CMK (cell line): ENCODE measurements at places on chromosomes 2 and 18.

DNA sequence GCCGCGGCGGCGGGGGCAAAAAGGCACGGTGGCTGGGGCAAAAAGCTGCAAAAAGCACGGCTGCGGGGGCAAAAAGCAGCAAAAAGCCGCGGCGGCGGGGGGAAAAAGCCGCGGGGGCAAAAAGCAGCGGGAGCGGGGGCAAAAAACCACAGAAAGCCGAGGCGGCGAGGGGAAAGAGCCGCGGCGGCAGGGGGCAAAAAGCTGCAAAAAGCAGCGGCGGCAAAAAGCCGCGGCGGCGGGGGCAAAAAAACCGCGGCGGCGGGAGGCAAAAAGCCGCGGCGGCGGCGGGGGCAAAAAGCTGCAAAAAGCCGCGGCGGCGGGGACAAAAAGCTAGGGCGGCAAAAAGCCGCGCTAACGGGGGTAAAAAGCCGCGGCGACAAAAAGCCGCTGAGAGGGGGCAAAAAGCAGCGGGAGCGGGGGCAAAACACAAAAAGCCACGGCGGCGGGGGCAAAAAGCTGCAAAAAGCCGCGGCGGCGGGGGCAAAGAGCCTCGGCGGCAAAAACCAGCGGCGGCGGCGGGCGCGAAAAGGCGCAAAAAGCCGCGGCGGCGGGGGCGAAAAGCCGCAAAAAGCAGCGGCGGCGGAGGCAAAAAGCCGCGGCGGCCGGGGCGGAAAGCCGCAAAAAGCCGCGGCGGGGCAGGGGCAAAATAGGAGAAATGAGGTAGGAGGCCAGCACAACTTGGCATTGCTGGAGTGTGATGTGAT, 123.4 kb downstream of the ANKRD30BL start:
- DNase-seq = no peak

DNA sequence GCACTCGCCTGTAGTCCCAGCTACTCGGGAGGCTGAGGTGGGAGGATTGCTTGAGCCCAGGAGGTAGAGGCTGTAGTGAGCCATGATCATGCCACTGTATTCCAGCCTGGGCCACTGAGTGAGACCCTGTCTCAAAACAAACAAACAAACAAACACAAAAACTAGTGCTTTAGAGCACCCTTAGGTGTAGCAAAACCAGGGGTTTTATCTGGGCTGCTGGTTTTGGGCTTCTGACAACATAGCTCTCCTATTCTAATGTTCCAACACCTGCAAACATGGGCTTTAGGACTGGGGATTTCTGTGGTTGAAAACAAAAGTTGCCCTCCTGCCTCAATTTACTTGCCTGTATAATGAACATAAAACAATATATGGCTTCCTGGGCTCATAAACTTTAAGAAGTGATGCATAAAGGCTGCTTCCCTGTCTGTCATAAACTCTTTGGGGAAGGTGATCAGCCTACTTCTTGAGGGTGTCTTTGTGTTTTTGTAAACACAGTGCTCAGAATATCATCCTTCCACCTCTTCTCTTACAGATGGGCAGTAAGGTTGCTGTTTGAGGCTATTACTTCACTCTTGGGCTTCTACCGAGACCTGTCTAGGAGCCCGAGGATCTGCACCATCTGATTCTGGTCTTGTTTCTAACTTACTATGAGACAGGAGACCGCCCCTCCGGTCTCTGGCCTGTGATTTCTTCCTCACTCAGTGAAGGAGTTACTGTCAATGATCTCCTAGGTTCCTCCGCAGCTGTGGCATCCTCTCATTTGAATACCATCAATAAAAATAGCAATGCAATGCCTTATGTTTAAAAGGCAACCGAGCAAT, 246.5 kb downstream of the MYCN start:
- no peak for DNase-seq

DNA sequence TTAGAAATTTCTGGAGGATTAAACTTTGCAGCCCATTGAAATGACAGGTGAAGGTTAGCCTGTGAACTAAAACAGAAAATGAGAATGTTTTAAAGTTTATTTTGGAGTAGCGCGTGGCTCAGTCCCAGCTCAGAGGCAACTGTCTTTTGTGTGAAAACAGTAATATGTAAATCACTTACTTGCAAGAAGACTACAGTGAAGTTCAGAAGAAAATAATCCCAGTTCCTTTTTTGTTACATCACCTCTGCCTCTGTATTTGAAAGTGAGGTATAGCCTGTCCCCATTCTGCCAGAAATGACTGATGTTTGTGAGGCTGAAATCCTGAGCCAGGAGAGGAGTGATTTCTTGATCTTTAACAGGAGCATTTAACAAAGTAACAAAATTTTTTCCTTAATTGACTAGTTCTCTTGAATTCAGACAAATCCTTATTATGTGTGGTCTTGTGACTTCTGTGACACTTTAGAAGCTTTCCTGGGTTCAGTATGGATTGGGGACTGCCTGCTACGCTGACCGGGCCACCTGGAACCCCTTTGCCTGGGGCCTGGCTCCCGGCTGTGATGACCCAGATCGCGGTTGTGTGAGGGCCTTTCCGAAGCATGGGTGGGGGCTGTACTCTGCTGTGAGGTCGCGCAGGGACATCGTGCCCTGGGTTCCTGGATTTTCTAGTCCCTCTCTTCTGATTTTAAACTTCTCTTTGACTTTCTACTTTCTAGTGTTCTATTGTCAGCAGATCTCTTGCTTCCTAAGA, 24.3 kb downstream of the TRAPPC12 start:
- no peak for DNase-seq

DNA sequence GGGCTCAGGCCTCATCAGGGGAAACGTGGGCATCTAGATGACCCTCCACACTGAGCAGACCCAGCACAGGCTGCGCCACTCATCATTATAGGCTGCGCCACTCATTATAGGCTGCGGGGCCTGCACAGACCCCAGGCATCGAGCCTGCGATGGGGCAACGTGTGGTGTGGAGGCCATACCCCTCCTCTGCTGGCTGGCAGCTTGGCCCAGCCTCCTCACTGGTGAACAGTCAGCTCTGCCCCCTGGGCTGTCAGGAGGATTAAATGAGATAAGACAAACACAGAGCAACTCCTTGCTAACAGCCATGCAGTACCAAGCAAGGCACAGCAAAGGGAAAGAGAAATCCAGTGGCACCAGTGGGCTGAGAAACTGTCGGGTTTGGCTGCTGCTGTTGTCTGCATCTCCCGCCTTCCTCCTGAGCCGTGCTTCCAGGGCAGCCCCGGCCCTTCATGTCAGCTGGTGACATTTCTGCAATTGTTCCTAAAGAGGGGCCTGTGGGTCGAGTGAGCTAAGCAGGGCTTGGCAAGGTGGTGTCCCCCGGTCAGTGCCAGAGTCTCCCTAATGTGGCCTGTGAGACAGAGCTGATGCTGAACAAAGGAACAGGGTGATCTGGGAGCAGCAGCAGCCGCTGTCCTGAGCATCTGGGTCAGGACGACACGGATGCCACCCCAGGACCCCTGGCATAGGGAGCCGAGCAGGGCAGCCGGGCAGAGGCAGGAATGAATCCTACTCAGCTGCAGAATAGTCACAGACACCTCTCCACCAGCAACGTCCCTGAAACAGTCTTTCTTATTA, 48.7 kb downstream of the RRM2 start:
- DNase-seq = no peak

GRCh38 chr2:128368437-128369107, 49.9 kb upstream of the HS6ST1 start:
- no peak for DNase-seq

DNA sequence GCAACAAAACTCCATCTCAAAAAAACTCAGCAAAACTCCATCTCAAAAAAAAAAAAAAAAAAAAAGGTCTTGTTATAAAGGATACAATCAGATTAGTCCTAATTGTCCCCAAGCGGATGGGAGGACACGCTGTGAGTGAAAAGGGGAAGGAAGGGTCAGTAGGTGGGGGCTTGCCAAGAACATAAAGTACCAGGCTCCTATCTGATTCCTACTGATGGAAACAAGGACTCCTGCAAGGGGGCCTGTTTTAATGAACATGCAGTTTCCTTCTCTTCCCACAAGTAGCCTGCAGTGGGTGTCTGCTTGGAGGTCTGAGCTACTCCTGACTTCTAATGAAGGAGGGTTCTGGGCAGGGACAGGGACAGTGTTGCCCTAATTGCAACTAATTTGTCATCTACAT, 7.9 kb downstream of the SCG2 start:
- DNase-seq = no peak

DNA sequence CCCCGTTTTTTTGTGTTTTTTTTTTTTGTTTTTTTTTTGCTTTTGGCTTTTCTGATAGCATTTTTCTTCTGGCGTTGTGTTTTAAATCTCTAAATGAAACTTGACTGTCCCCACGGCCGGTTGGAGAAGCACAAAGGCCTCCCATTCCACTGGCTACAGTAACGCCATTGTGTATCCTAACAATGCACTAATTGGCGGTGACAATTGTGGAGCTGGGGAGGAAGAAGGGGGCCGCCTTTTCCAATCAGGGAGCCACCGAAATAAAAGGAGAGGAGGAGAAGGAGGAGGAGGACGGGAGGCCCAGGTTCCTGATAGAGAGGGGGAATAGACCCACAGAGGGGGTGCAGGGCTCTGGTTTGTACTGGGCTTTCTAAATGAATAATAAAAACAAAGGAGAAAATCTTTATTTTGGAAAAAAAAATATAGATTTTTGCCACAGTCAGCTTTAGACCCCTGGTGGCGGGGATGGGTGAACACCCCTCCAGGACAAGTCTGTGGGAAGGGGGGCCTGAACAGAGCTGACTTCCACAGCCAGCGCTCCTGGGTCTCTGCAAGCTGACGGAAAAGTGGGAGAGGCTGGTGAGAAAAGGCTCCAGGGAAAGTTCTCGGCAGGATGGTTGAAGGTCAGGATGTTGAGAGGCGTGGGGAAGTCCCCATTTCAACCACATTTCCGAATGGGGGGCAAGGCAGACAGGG, 43.7 kb upstream of the FZD5 start:
- DNase-seq = no peak

GRCh38 chr2:67955748-67956603, 106.8 kb downstream of the C1D start:
- DNase-seq = no peak

DNA sequence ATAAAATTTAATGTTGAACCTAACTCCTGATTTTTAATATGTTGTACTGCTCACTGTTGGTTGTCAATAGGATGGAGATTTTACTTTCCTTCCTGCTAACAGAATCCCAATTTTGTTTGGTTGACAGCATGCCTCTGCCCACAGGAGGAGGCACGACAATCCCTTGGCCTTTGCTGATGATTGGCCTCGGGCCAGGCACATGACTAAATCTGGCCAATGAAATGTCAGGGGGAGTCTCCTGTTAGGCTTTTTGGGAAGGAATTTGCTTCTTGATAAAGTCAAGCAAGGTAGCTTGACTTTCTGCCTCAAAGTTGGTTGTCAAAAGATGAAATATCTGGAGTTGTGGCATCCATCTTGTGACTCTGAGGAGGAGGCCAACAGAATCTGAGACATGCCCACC, 6.8 kb upstream of the TGFA start:
- DNase-seq = no peak

GRCh38 chr2:88521445-88522073, 69.1 kb upstream of the FOXI3 start:
- DNase-seq = no peak

- DNase-seq = no peak
Measured at GRCh38 chr2:178298785-178299212, 104.5 kb downstream of the OSBPL6 start.
